ENCODE measurements at places on chromosomes 4 and X.

GRCh38 chr4:99447079-99447478 is 11.9 kb upstream of the ADH7 start:
- DNase-seq, result peak; percentile 64

DNA sequence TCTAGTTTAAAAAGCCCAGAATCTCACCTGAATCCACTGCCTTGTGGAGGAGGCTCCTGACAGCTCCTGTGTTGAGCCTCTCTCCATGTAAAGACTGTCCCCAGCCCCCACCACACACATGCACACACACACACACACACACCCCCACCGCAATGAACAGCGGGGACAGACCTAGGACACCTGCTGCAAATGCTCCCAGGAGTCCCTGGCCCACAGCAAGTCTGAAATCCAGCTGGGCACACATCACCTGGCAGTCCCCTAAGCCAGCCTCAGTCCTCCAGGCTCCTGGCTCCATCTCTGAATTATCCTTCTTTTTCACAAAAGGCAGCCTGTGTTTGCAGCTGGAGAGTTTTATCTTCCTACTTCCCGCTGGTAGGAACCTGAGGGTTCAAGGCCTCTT is 6.6 kb upstream of the FAM53A start:
- DNase-seq, result no peak

- DNase-seq, result no peak
Measured at GRCh38 chr4:66885501-66886165, 659.7 kb downstream of the CENPC start.

DNA sequence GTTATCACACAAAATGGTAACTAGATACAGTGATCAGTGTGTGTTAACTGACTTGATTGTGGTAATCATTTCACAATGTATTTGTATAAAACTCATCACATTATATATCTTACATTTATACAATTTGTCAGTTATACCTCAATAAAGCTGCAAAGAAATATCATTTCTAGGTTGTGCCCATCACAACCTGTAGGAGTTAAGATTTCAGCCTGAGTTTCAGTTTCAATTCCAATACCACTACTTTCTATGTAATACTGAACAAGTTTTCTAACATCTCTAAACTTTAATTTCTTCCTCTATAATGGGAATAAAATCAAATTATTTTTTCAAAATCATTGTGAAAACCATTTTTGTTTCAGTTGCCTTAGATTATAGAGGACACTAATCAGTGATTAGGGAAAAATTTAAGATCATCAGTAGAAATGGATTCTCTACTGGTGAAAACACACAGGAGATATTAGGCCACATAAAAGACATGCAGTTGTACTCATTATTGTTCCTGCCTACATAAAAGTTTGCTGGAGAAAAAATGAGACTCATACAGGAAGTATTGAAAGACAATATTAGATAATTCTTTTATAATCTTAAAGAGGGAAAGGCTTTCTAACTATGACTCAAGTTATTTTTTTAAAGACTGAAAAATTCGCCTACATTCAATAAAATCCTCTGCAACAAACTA is 18.4 kb upstream of the TBC1D1 start:
- DNase-seq, result no peak

- no peak for DNase-seq
Measured at GRCh38 chrX:142296421-142296820, 91.3 kb upstream of the MAGEC2 start.

DNA sequence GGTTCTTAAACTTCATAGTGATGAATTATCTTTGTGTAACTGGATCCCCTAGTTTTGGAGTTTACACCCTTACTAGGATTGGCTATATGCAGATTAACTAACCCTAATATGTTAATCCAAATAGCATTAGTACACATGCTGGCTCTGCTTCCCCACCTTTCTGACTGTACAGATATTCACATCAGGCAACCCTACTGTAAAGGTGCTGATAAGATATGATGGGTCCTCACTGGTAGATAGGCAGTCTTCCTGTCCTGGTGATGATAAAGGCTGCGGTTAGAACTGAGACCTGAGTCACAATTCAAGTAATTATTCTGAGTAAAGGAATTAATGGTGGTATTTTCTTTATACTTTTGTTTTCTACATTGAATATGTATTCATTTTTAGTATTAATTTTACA is 118.6 kb downstream of the COL4A5 start:
- DNase-seq, result no peak

DNA sequence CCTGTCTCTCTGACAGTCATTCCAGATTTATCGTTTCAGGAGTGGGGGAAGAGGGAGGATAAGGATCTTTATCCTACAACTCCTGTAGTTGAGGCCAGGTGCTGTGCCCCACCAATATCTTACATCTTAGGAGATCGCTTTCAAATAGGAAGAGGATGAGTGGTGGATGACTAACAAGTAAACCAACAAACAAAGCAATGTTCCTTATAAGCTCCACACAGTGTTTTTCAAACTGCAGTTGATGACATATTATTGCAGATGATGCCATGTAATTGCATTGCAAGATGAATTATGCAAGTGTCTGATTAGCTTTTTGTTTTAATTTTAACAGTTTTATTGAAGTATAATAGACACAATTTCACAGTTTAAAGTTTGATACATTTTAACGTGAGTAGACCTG is 35.8 kb upstream of the TMEM164 start:
- no peak for DNase-seq

GRCh38 chr4:161254375-161254774 is 909.4 kb downstream of the FSTL5 start:
- DNase-seq, result no peak

GRCh38 chr4:188127214-188127874 is 11.9 kb upstream of the TRIML1 start:
- peak; percentile 43 for DNase-seq

GRCh38 chr4:129429581-129430320 is 333.8 kb downstream of the C4orf33 start:
- no peak for DNase-seq

DNA sequence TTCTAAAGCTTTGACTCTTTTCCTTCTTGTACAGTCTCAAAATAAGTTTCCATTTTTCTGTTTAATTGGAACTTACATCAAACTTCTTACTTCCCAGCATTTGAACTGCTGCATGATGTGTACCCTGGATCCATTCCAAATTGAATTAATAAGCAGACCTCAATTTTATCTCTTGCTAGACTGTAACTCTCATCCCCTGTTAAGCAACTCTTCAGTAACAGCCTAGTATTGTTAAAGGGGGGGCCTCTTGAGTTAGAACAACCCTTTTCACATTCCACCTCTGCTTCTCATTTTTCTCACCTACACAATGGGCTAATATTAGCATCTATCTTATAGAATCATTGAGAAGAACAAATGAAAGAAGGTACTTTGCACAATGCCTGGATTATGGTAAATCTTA is 169.4 kb downstream of the IL1RAPL1 start:
- no peak for DNase-seq

GRCh38 chrX:103779141-103779789 is 2.6 kb downstream of the PLP1 start:
- no peak for DNase-seq

- no peak for DNase-seq
Measured at GRCh38 chr4:6322761-6323566, 53.3 kb downstream of the WFS1 start.

GRCh38 chr4:26779674-26780073 is 81.0 kb upstream of the STIM2 start:
- DNase-seq, result peak; percentile 67

DNA sequence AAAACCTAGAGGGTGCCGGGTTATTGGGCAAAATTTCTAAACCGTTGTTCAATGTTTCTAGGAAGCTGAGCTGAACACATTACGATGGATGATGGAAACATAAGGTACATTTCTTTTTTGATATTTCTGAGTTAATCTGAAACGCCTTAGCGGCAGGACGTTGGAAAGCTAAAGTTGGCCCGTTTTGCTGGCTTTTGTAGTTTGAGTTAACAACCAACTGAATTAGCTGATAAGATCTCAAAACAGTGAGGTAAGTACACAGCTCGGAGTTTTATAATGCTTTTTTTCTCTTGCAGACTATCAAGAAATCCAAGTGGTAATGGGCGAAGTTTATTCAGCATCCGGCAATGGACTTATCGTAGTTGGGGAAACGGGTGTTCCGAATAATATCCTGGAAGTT is 73.5 kb downstream of the PRSS12 start:
- no peak for DNase-seq

DNA sequence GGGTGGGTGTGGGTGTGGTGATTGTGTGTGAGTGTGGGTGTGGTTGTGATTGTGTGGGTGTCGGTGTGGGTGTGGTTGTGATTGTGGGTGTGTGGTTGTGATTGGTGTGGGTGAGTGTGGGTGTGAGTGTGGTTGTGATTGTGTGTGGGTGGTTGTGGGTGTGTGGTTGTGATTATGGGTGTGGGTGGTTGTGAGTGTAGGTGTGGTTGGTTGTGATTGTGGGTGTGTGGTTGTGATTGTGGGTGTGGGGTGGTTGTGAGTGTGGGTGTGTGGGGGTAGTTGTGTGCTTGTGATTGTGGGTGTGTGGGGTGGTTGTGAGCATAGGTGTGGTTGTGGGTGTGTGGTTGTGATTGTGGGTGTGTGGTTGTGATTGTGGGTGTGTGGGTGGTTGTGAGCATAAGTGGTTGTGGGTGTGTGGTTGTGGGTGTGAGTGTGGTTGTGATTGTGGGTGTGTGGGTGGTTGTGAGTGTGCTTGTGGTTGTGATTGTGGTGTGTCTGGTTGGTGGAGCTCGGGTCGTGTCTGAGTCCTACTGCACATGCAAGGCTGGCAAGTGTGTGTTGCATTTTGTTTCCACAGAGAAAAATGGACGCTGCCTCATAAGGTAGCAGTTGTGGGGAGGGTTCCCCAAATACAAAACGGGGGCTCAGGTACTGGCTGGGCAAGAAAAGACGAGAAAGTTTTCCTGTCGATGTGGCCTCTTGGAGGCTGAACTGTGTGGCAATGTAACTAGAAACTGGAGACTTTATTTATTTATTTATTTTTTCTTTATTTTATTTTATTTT is 116.7 kb downstream of the UBE2K start:
- peak; percentile 25 for DNase-seq

DNA sequence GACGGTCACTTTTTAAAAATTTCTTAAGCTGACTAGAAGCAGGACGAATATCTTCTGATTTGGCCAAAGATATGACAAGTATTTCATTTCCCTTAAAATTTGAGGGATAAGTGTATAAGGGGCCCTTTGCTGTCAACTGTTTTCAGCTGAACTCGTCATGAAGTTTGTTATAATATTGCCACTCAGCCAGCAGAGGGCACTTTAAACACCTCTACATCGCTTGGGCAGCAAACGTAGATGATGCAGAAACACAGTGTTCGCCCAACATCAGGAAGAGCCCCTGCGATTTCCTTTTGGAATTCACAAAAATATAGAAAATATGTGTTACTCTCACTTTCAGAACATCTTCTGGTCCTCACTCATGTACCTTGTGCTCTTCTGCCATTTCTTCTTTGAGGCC is 435.7 kb upstream of the FMR1 start:
- no peak for DNase-seq

DNA sequence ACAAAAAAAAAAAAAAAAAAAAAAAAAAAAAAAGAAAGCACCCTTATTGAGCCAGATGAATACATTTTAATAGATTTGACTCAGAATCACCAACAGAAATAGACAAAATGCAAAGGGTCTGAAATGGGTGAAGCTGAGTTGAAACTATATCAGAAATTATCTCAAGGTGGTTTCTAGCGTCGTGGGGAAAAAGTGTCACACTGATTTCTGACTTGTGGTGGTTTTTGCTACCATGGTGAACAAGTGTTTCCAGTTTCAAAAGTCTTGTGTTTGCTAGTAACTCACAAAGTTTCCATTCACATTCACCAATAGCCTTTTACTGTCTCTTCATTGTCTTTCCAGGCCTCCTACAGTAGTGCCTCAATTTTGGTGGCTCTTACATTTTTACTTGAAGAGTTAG is 135.5 kb downstream of the ARHGAP24 start:
- DNase-seq, result no peak

- DNase-seq, result no peak
Measured at GRCh38 chr4:76160355-76160754, 12.2 kb upstream of the NUP54 start.

DNA sequence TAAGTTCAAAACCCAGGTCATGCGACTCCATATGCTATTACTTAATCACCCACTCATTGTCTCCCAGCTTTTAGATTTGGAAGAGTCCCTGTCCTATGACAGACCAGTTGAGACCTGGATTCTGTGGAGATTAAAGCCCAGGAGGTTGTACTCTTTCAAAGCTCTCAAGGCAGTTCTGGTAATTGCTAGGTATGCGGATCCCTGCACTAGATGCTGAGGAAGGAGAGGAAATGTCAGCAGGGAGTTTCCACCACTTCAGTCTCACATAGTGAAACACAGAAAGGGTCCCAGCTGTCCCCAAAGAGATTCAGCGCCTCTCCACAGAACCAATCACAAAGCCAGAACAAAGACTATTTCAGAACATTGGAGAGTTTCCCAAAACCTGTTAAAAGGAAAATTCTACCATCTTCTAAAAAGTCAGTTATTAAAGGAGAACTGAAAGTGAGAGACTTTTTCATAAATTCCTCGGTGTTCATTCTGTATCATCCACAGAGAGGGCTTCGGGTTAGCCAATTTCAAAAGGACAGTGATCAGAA is 53.4 kb downstream of the IRF2 start:
- no peak for DNase-seq

- DNase-seq, result no peak
Measured at GRCh38 chr4:166012129-166013030, 139.3 kb downstream of the TLL1 start.

DNA sequence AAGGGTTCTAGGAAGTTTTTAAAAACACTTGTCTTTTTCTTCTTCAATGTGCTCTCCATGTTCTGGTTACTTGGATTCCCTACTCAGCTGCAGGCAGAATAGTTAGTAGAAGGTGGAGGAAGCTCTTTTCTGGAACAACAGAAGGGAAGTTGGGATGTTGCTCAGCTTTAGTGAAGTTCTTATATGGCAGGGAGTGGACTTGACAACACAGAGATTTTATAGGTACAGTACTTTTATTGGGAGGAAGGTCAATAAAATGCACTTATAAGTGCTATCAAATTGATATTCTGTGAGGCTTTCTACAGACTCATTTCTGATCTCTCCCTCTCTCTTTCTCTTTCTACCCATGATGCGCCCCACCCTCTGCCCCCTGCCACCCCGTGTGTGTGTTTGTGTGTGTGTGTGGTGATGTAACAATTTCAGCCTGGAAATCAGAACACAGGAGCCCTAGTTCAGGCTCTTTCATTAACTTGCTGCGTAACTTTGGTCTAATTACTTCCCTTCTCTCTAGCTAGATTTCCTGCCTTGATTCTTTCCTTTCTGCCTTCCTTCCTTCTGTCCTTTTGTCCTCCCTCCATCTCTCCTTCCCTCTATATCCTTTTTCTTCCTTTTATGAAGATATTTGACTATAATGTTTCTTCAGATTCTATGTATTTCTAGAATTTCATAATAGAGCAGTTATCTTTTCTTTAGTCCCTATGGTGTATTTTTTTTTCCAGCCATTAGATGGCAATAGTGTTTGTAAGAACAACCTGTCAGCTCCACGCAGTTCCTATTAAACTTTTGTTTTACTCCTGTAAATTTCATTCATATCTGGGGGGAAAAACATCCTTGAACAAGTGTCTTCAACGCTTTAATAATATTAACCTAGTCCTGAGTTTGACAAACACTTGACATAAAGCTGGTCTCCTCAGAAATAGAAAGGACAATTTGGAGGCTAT is 37.1 kb downstream of the HEPH start:
- DNase-seq, result peak; percentile 32

GRCh38 chr4:90190525-90190924 is 63.3 kb downstream of the CCSER1 start:
- DNase-seq, result no peak
